ENCODE measurements at places on chromosomes 6 and 20.

DNA sequence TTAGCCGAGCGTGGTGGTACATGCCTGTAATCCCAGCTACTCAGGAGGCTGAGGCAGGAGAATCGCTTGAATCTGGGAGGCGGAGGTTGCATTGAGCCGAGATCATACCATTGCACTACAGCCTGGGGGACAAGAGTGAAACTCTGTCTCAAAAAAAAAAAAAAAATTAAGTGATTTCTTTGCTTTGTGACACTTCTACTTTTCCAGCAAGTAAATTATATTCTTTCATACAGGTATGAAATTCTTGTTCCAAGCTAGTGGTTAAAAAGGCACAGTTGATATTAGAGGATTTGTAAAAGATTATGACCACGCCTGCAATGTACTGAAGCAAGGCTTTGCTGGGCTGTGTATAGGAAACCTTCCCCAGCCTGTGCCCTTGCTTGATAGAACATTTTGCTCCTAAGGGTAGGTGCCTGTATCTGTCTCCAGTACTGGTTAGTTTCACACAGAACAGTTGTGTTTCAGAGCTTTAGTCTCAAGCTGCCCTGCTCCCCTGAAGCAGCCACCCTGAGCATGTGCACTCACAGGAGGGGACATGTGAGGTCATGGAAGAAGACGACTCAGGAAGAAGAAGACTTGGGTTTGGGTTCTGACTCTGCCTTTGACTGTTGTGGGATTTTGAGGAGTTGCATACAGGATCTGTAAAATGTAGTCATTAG lies 10.2 kb downstream of the PTPN1 start:
- no peak for DNase-seq

DNA sequence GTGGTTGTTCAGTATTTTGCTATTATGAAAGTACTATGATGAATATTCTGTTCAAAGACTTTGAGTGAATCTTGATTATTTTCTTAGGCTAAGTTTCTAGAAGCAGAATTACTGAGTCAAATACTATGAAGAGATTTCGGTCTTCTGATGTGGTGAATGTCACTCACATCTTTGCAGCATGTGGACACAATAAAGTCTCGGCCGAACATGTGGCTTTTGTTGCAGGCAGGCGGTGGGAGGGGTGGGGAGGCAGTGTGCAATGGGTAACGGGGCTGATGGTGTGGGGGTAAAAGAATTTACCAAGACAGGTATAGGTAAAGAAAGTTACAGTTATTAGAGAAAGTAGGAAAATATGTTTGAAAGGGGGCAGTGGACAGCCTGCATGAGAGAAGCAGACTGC lies 156.4 kb upstream of the DTNBP1 start:
- DNase-seq = no peak

GRCh38 chr20:56380375-56380774 lies 11.6 kb downstream of the AURKA start:
- DNase-seq = no peak

DNA sequence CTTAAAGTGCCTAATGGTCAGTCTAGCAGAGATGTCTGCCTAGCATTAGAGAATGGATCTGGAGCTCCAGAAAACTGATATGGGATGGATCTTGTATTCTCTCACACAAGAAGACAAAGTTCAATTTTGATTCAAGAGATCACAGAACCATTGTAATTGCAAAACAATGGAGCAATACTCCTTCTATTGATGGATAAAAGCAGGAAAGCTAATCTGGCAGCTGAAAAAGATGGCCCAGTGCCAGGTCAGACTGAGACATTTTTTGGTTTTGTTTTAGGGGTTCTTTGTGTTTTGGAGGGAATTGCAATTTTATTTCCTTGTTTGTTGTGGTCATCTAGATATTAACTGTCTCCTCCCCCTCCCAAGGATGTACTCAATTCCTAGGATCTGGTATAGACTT lies 14.6 kb upstream of the ZNF133 start:
- DNase-seq = no peak

DNA sequence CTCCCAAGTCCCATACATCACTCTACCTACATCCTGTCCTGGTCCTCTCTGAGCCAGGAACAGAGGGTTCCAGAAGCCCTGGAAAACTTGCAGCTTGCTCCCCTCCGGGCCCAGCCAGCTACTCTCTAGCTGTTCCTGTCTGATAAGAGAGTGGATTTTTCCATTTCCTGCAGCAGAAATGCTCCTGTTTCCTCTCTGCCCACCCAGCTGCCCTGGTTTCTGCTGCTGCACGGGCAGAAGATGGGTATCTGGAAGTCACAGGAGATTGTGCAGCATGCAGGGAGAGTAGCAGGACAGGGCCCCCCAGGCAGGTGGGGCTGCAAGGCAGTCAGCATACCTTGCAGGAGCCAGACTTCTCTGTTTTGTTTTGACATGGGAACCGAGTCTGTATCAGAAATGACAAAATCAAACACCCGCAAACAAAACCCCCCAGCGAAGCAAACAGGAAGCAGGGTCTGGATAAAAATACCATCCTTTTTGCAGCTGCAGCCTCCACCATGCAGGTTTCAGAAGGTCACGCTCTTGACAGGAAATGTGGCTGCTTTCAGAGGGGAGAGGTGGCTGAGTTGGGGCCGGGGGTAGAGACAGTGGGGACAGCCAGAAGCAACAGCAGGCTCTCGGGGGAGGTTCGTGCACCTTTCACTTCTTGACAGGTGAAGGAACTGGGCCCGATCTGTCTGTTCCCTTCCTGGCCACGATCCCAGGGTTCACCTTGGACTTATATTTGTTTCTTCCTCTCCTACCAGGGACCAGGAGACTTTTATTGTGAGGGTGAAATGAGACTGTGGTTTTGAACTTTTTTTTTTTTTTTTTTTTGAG lies 50.8 kb upstream of the FAM83D start:
- DNase-seq = no peak

DNA sequence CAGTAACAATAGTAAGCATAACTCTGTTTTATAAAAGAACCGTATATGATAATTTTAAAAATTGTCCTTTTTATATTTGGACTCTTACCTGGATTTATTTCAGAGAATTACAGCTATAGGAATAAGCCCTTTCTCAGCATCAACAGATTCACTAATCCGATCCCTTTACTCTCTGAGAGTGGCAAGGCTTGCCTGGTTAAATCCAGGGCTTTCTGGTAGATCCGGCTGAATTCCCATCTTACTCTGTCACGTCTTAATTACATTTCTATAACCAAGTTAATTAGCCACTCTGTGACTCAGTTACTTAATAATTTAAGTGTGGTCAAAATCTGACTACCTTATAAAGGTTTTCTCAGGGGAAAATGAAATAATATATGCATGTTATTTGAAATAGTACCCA lies 294.7 kb downstream of the FRK start:
- no peak for DNase-seq

- no peak for DNase-seq
These were observed 93.1 kb upstream of the TIAM2 start for GRCh38 chr6:154901876-154902552.

GRCh38 chr6:159821122-159821521 lies 21.0 kb downstream of the PNLDC1 start:
- no peak for DNase-seq

DNA sequence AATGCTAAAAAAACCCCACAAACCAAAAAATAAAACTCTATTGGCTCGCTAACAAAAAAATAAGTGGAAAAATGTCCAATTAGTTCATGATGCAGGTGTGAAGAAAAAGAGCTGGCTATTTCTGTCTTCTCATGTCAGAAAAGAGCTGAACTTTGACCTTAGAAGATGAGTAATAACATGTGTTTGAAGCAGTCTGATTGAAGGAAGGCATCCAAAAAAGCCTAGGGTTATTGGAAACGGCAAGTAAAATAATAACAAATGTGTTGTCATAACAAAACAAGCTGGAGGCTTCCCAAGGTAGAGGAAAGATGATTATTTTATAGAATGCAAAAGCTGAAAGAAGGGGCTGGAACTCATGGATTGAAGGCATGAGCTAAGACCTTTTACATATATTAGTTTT lies 94.4 kb upstream of the FAM184A start:
- DNase-seq = no peak

GRCh38 chr6:18425218-18425617 lies 38.1 kb downstream of the RNF144B start:
- DNase-seq = no peak

DNA sequence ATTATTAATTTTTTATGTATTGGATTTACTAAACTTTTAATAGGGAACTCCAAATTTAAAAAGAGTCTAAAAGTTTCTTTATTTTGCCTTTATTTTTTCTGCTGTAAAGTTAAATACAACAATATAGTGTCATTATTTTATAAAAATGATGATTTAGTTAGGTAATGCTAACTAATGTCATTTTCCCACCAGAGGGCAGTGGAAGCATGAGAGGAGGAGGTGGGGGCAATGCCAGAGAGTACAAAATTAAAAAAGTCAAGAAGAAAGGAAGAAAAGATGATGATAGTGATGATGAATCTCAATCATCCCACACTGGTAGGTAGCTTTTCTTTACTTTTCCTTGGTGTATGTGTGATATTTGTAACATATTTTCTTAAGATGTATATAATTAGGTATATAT lies 20.2 kb upstream of the FHL5 start:
- no peak for DNase-seq

- DNase-seq = no peak
These were observed 78.6 kb upstream of the CNR1 start for GRCh38 chr6:88244721-88245120.

All from DMS 273 treated with DMSO at 0.1 percent for 48 hours (cell line).